ENCODE measurements at places on chromosomes 5 and 9. TPM values are rescaled to one million over a fixed set of nuclear protein-coding genes. Genes with fewer than 3 reads are reported as not detected.

- H3K27me3 ChIP-seq, result peaks cover 67% of the 10 kb centered on the region
- DNase-seq, result no peak
- peak overlapping the region; percentile 41 for H3K27ac ChIP-seq
- H3K36me3 ChIP-seq, result no peaks in the 10 kb centered on the region
- peak overlapping the region; percentile 82 for H3K4me3 ChIP-seq
Observed at GRCh38 chr5:93577854-93578812, 2.9 kb downstream of the NR2F1-AS1 start.

DNA sequence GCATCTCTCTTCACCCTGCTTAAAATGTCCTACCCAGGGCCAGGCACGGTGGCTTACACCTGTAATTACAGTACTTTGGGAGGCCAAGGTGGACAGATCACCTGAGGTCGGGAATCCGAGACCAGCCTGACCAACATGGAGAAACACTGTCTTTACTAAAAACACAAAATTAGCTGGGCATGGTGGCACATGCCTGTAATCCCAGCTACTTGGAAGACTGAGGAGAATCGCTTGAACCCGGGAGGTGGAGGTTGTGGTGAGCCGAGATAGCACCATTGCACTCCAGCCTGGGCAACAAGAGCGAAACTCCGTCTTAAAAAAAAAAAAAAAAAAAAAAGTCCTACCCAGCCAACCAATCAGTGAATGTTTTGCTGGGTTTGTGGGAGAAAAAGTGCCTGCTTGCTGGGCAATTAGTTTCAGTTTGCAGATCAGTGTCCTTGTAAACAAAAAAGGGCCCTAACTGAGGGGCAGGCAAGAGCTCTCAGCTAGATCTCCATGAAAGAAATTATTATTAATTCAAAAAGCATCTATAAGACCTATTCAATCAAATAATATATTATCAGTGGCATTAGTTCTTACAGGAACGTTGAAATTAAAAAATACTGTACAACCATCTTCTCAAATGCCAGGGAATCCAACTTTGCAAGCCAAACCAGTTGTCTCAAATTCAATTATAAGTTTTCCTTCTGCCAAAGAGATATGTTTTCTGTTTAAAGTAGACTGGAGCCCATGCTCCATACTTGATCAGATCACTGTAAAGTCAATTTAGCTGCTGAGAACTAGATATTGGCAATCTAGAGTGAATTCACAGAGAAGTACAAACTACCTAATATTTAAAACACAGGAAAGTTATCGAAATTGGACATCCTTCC, 3.9 kb downstream of the MEGF9 start:
- peak overlapping the region; percentile 69 for H3K4me3 ChIP-seq
- H3K27ac ChIP-seq, result peak overlapping the region; percentile 25
- peaks cover 3% of the 10 kb centered on the region for H3K36me3 ChIP-seq
- DNase-seq, result no peak

DNA sequence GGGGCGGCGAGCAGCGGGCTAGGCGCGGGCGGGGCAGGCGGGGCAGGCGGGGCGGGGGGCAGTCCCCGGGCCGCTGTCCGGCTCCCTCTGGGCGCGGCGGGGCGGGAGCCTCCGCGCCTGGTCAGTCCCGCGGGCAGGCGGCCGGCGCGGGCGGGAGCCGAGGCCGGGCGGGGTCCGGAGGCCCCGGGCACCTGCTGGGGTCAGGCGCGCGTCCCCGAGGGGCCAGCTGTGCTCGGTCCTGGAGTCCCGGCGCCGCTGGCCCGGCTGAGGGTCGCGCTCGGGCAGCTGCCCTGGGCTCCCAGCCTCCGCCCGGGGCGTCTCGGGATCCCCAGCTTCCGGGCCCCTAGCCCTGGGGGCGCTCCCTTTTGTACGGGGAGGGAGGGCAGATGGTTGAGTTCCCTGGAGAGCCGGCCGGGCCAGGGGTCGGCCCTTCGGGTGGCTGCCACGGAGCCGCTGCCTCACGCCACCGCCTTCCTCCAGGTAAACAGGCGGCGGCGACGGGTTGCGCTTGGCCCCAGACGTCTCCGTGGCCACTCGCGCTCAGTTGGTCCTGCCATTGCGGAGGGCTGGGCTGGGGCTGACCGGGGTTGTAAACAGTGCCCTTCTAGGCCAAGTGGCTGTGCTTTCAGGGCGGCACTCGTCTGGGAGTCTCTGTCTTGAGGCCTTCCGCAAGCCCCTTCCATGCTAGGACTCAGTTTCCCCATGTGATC, 473 bp downstream of the ZBTB34 start:
- DNase-seq, result no peak
- H3K4me1 ChIP-seq, result peaks cover 18% of the 10 kb centered on the region
- peak overlapping the region; percentile 96 for H3K4me3 ChIP-seq
- H3K36me3 ChIP-seq, result peaks cover 5% of the 10 kb centered on the region
- peak overlapping the region; percentile 94 for H3K27ac ChIP-seq

GRCh38 chr9:122134822-122135528, 24.6 kb downstream of the NDUFA8 start:
- H3K4me1 ChIP-seq, result peaks cover 12% of the 10 kb centered on the region
- H3K36me3 ChIP-seq, result no peaks in the 10 kb centered on the region
- no peak for DNase-seq
- H3K27ac ChIP-seq, result no peak overlapping the region

The FBLL1 gene
- total RNA-seq, result 3.3 TPM

- H3K4me3 ChIP-seq, result no peak overlapping the region
- peaks cover 35% of the 10 kb centered on the region for H3K4me1 ChIP-seq
- DNase-seq, result no peak
- no peak overlapping the region for H3K27ac ChIP-seq
- peaks cover 22% of the 10 kb centered on the region for H3K36me3 ChIP-seq
Observed at GRCh38 chr9:14216612-14217194, 97.2 kb downstream of the NFIB start.

The GABRA1 gene
- total RNA-seq, result 1.8 TPM

The C5orf34 gene
- total RNA-seq, result 2.0 TPM

GRCh38 chr5:73907164-73907563, 281.2 kb downstream of the ARHGEF28 start:
- peaks cover 21% of the 10 kb centered on the region for H3K36me3 ChIP-seq
- H3K27me3 ChIP-seq, result no peaks in the 10 kb centered on the region
- no peak overlapping the region for H3K27ac ChIP-seq
- no peak for DNase-seq
- no peak overlapping the region for H3K4me3 ChIP-seq
- H3K4me1 ChIP-seq, result peaks cover 22% of the 10 kb centered on the region

DNA sequence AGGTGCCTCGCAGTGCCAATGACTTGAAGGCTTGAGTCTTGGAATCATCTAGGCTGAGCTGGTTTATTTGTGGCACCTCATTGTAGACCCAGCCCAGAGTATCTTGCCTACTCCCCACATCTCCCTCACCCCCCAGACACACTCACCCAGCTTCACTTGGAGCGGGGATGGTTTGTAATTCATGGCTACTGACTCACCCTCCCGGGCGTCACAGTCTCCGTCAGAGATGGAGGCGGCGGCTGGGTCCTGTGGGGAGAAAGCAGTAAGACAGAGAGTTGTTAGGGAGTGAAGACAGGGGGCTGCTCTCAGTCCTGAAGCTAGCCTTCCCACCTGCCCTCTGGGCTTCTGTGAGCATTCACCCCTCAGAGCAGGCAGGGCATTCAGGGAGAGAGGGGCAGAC, 29.0 kb upstream of the MYORG start:
- no peaks in the 10 kb centered on the region for H3K27me3 ChIP-seq
- H3K36me3 ChIP-seq, result no peaks in the 10 kb centered on the region
- no peak overlapping the region for H3K27ac ChIP-seq
- H3K4me3 ChIP-seq, result no peak overlapping the region

DNA sequence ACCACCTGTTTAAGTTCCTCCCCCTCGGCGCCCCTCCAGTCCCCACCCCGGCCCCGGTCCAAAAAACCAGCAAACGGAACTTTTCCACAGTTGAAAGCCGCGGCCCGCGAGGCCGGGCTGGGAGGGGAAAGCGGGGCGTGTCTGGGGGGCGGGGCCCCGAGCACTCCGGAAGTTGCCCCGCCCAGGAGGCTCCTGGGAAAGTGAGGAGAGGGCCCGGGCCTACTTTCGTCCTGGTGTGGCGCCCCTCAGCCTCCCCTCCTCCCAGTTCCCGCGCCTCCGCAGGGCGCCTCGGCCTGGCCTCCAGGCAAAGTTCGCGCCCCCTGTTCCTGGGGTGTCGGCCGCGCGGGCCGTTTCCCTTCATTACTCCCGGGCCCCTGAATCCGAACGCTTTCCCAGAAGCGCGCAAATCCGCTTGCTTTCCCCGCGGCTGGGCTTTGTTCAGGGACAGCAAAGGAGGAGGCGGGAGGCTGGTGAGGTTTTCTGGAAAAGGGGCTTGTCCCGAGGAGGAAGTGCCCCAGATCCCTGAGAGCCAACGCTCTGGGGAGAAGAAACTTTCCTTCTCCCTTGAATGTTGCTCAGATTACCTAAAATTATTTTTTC, 4.5 kb upstream of the DMRT3 start:
- peaks cover 89% of the 10 kb centered on the region for H3K27me3 ChIP-seq
- no peaks in the 10 kb centered on the region for H3K36me3 ChIP-seq
- no peak for DNase-seq
- H3K4me1 ChIP-seq, result peaks cover 21% of the 10 kb centered on the region
- peak overlapping the region; percentile 77 for H3K4me3 ChIP-seq

DNA sequence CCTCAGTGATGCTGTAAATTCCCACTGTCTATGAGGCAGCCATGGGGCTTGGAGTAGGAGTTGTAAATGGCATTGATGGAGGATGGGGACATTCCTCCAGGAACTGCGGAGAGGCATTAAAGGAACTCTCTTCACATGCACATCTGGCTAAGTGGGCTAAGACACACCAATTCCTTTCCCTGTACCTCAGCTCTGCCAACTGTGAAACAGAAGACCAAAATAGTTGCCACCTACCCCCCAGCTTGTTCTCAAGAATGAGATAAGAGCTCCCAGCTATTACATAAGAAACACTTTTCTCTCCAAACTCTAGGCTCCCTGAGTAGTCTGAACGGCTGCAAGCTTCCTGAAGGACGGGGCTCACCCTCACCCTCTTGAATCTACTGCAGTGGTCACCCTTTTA, 144.6 kb upstream of the SLC30A5 start:
- H3K27ac ChIP-seq, result no peak overlapping the region
- H3K36me3 ChIP-seq, result no peaks in the 10 kb centered on the region
- H3K4me3 ChIP-seq, result no peak overlapping the region
- no peak for DNase-seq

DNA sequence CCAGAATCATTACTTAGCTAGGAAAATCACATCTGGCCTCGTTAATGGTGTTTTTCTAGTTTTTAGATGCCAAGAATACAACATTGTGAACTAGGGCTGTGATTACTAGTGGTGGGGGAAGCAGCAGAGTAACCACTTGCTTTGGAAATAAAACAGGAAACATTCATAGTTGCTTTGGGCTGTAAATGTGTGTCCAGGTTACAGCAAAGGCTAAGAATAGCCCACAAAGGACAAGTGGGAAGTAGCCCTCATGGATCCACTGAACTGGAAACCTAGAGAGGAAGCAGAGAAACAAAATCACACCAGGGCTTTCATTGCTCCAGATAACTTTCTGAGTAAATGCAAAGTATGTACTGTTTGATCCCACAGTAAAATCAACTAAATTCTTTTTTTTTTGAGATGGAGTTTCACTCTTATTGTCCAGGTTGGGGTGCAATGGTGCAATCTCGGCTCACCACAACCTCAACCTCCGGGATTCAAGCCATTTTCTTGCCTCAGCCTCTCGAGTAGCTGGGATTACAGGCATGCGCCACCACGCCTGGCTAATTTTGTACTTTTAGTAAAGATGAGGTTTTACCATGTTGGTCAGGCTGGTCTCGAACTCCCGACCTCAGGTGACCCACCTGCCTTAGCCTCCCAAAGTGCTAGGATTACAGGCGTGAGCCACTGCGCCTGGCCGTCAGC, 56.2 kb upstream of the TNFSF15 start:
- no peak for DNase-seq
- no peak overlapping the region for H3K27ac ChIP-seq
- H3K4me3 ChIP-seq, result no peak overlapping the region
- H3K27me3 ChIP-seq, result peaks cover 5% of the 10 kb centered on the region
- no peaks in the 10 kb centered on the region for H3K4me1 ChIP-seq

DNA sequence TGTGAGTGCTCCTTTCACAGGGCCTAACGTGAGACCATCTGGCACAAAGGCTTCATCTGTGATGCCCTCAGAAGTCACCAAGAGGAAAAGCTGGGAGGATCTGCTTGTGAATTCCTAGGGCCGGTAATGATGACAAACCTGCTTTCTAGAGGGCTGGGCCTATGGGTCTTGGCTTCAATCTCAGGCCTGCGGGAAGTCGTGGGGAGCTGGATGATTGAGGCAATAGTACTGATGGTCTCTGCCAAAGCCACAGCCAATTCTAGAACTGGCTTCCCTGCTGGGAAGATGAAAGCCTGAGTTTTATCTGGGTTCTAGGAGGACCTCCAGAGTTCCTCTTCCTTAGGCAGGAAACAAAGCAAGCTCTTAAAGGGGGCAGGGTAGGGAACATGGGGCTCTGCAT, 102.7 kb downstream of the TMEM215 start:
- no peak for DNase-seq
- no peak overlapping the region for H3K27ac ChIP-seq
- no peaks in the 10 kb centered on the region for H3K4me1 ChIP-seq
- H3K36me3 ChIP-seq, result no peaks in the 10 kb centered on the region
- H3K27me3 ChIP-seq, result no peaks in the 10 kb centered on the region

The CATSPER3 gene
- total RNA-seq, result 0.74 TPM

DNA sequence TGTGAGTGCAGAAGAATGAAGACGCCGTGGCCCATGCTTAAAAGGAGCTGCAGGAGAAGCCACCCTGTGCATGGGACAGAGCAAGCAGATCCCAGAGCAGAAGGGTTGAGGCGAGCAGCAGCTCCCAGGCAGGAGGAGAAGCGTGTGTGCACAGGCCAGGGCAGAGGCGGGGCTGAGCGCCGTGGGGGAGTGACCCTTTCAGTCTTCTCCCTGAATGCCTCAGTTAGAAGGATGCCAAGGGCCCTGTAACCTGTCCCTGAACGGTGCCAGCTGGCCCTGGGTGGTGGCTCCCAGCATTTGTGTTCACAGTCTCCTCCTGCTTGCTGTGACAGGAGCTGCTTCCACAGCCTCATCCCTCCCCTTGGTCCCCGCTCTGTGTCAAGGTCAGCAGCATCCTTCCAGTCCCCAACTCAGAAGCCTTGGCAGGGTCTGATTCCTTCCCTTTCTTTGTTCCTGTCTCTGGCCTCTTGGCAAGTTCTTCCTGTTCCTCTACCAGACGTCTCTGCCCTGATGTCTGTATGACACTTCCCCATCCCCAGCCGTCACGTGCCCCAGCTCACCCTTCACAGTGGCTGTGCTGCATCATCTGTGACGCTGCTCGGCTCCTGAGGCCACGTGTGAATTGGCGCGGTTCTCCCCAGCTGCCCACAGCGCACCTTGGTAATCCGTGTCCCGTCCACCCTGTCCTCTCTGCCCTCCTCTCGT, 5.2 kb downstream of the EXOC3 start:
- H3K27ac ChIP-seq, result no peak overlapping the region
- no peak overlapping the region for H3K4me3 ChIP-seq
- DNase-seq, result no peak

GRCh38 chr5:1312206-1312605, 17.3 kb upstream of the TERT start:
- no peak overlapping the region for H3K27ac ChIP-seq
- peaks cover 10% of the 10 kb centered on the region for H3K4me1 ChIP-seq
- DNase-seq, result peak; percentile 62
- H3K4me3 ChIP-seq, result no peak overlapping the region

The SLC45A2 gene
- total RNA-seq, result 2.1 TPM

Data from type B pancreatic cell (in vitro differentiated cells).